ENCODE measurements at places on chromosomes 2 and 18.

DNA sequence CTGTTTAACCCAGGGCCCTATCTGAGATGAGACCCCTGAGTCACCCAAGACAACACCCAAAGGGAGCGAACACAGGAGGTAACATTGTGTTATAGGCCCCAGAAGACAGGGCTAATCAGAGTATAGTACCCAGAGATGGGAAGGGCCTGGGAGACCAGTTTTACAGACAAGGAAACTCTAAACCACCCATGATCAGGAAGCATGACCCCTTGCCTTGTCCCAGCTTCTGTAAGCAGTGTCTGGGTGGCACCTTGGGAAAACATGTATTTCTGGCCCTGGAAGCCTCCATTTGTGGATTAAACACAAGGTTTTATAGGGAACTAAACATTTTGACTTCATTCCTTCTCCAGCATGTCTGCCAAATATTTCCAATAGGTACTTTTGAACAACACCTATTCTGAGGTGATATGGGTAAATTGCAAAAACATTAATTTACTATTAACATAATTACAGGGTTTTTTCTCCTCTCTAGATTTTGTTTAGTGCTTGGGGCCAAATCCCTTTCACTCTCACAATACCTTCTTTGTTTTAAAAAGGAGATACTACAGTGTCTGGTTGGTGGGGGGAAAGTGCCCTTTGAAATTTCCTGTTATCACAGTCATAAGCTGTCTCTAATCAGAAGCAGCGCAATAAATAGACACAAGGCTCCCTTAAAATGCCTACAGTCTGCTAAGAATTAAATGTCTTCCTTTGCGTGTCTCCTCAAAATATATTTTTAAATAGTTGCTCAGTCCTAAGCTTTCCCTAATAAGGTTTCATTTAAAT is 341.1 kb downstream of the BCL11A start:
- DNase-seq = no peak

DNA sequence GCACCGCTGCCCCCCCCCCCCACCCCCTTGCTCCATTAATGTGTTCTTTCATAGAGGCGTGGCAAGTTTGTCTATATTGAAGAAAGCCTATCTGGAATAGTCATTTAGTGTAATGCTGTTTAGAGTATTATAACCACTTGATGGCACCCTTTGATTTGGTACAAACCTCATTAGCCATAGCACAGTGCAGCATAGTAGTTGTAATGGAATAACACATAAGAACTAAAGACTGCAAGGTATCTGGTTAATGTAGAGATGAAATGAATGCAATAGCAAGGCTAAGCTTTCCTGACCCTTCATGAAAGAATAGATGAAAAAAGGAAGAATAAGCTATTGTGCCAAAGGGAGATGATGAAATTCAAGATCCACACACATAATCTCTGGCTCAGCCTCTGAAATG is 81.9 kb downstream of the EHBP1 start:
- DNase-seq = no peak

DNA sequence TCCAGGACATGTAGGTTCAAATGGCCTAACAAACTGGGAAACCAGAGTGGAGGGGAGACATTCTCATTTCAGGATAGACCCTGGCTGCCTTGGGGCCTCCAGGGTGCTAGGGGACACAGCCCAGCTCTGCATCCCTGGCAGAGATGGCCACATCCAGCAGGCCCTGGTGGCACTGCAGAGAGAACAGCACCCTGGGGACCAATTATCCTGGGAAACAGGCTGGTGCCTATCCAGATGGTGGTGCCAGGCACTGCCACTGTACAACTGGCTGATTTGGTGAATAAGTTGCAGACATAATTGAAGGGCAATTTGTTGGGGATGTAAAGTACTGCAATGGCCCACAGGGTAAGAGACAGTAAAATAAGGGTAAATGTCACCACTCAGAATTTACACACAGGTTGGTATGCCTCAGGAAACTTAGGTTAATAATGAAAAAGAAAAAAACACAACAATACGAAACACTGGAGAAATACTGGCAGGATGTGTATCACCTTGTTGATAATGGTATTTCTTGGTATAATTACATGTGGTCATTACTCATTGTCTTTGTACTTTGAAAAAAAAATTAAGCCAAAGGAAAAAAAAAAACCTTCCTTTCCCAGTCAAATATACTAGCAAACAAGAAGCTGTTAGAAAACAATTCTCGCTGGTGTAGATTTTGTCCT is 12.8 kb upstream of the SFTPB start:
- no peak for DNase-seq

DNA sequence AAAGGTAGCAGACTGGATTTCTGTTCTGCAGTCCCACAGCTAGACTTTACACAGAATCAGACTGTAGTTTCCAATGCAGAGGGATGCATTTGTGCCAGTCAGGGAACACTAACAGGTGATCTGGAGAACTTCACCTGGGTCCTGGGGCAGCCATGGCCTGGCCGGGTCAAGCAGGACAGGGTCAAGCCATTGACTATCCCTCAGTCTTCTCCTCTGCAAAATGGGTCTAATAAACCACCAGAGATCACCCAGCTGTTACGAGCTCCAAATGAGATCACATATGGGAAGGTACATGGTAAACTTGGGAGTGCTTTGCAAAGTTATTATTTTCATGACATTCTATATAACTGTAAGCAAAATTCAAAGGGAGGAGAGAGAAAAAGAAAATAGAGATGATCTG is 294.1 kb downstream of the CDCA7 start:
- no peak for DNase-seq

DNA sequence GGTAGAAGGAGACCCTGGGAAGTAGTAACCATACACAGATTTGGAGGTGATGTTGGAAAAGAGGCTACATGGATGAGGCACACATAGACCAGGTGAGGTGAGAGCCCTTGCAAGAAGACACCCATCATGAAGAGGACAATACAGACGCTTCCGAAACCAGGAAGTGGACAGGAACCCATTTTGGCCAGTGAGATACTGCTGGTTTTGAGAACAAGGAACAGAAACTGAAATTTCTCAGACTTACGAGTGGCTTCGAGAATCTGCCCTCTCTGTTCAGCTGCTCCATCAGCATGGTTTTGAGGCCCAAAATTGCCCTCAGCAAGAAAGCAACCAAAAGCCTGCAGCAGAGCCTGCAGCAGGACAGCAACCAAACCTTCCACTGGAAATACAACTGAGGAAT is 479.1 kb upstream of the NRXN1 start:
- no peak for DNase-seq

DNA sequence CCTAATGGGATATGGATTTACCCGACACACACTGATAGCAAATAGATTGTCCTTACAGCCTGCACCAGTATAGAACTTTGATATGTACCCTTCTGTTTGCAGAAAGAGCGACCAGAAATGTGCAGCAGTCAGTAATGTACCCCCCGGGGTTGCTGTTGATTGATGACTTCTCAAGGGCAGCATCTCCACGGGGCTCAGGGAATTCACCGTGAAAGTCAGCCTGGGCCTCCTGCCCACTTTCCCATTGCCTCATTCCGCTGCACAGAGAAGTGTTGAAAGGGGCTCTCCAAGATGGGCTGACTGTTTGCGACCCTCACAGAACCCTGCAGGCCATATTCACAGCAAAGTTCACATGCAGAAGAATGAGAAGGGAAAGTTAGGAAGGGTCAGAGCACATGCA is 241.3 kb downstream of the PRKCE start:
- DNase-seq = no peak

DNA sequence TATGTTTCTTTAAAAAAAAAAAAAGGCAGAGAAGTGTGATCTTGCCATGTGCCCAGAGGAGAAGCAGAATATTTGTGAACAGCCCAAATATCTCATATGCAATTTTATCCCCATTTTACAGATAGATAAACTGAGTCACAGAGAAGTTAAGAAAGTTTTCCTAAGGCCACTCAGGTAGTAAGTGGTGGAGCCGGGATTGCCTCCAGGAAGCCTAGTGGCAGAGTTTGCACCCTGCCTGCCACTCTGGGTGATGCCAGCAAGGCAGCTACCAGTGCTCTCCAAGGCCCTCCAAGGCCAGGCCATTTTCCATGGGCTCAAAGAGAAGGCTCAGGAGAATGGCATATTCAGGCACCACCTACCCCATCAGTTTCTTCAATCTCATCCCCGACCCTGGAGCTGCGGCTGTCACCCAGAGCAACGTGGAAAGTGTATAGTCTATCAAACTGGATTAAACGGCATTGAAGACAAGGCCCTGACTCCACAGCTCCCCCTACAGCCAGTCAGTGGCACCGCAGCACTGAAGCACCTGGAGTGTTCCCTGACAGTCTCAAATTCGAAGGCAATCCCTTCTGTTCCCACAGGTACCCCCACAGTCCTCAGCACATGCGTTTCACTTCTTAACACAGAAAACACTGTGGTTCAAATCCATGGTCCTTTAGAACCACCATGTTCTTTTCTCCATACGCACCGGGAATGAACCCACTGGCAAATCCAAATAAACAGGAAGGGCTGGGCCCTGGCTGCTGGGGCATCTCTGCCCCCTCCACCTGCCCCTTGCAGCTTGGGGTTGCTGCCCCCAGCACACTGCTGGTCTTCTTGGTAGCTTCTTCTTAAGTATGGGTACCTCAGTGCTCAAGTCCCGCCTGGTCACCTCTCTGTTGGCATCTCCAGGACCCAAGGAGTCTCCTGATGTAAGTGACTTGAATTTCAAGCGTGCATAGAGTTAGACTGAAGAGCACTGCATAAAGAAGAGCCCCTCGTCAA is 175.3 kb downstream of the INHBB start:
- DNase-seq = no peak

- DNase-seq = no peak
These were observed 106.9 kb upstream of the CD302 start for GRCh38 chr2:159904959-159905305.

DNA sequence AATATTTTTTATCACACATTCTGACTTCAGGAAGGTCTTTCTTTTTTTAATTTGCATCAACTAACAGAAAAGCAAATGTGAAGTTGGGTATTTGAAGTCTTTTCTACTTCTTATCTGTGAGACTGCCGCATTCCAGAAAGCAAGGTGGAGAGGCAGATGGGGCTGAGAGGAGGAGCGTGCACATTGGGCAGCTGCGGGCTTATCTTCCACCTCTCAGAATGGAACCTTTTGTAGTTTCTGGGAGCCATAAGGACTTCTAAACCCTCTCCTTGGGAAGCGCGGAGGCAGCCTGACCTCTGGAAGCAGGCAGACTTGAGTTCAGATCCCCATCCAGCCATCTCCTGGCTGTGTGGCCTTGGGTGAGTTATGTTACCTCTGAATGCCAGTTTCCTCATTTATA is 3.9 kb downstream of the MAPRE3 start:
- DNase-seq = no peak

DNA sequence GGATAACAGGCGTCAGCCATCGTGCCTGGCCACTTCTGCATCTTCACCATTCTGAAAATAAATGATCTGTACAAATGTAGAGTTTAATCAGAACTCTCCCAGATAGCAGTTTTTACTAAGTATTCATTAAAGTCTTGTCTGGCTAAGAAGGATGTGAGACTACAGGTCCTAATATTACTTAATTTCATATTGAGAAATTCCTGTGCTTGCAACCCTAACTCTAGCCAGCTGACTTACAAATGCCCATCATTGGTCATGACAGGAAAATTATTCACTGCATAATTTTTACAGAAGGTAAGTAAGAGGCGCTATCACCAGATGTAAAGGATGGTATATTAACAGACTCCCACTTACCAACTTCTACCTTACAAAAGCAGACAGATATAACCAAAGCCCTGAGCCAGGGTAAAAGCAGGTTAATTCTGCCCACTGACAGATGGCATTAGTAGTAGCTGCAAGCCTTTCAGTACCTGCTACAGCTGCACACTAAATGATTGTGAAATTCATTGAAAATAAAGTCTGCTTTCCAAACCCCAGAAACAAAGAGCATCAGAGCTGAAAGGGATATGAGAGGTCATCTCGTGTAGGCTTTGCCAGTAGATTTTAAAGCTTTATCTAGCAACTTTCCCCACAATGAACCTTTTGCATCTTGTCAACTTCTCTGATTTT is 271.3 kb upstream of the STON1 start:
- DNase-seq = no peak

DNA sequence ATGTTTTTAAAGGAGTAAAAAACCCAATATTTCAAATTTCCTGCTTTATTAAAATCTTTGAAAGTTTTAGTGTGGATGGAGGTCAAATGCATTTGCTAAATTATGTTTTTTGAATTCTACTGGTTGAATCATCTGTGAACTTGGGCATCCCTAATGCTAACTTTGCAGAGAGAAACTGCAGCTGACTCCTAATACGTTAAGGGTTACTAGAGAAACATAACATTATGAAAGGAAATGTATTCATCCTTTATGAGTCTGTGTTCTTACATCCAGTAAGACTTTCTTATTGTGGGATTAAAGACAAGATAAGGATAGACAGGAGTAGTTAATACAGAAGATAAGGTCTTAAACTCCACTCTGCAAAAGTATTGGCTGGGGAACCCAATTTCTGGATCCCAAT is 140.6 kb downstream of the FAM124B start:
- DNase-seq = no peak

DNA sequence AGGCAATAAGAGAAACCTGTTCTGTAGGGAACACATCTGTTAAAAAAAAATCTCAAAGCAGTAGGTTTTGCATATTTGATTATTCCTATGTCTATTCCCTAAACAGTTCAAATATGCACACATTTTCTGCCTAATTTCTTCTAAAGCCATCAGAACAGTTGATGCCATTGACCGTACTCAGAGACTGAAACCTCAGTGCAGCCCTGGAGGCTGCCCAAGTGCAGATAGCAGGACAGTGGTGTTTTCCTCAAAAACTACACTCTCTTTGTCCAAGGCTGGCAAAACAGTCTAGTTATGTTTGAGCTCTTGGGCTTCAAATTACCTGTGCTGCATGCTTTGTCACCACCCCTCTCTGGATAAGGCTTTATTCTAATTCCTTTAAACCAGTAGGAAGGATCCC is 23.3 kb upstream of the NFE2L2 start:
- DNase-seq = no peak

- DNase-seq = no peak
These were observed 54.8 kb upstream of the PDE1A start for GRCh38 chr2:182481676-182482075.

DNA sequence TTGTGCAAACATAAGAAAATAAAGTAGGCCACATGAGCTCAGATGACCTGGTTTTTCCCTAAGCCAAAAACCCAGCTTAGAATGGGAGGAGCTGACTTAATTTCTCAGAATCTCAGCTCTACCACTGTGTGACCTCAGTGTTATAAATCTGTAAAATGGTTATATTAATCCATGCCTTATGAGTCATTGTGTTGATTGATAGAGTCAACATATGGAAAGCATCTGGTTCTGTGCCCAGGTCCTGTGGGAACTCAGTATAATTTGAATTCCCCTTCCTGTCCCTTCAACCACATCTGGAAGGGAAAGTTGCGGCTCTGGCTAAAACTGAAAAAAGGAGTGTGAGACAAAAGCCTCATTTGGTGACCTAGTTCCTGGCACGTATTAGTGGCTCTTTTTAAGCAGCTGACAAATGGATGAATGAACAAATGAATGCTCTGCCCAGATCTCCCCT is 25.7 kb downstream of the TMEM177 start:
- DNase-seq = peak; percentile 56
